A549 treated with ZK216348 at 1 μM for 4 hours (cell line): ENCODE measurements at places on chromosomes 16 and 17. TPM values are rescaled to one million over a fixed set of nuclear protein-coding genes. Genes with fewer than 3 reads are reported as not detected.

Gene ZNF423
- 0.07 to 0.31 TPM (median 0.14 TPM) in 5 replicates for total RNA-seq

Gene SGCA
- total RNA-seq, result 0.95 to 1.6 TPM (median 1.2 TPM) in 5 replicates

Gene FUS
- total RNA-seq, result 500 to 693 TPM (median 524 TPM) in 5 replicates

Gene VASN
- total RNA-seq, result 3.7 to 6.9 TPM (median 6.2 TPM) in 5 replicates

Gene HBA2
- 0.79 TPM in 1 of 5 replicates, not detected in the others for total RNA-seq

Gene TMEM235
- not detected in 5 replicates for total RNA-seq

Gene KCNG4
- total RNA-seq, result not detected in 5 replicates

Gene NME1
- 517 to 794 TPM (median 696 TPM) in 5 replicates for total RNA-seq

Gene ZNF19
- 1.5 to 4.1 TPM (median 2.1 TPM) in 5 replicates for total RNA-seq

Gene TBC1D3B
- total RNA-seq, result 1.5 to 4.3 TPM (median 3.4 TPM) in 5 replicates

Gene GGT6
- total RNA-seq, result not detected in 5 replicates

Gene PPP1R27
- total RNA-seq, result 0.15 TPM in 1 of 5 replicates, not detected in the others

Gene AGRP
- total RNA-seq, result not detected in 5 replicates
